ENCODE measurements at places on chromosomes 12 and 14.

DNA sequence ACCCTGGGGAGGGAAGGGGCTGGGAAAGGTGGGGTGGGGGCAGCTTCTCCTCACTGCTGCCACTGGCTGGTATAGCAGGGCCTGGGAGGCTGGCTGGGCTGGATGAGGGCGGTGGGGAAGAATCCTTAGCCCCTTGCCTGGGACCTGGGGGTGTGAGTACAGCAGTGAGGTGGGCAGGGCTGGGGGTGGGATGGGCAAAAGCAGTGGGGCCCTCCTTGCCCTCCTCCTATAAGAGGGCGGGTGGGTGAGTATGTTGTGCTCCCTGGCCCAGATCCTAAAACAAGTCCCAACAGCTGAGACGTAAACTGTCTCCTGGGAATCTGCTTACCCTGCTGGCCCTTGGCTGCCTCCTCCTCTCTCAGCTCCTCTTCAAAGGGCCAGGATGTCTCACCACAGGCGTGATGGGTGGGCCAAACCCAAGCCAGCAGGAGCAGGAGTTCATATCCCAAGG lies 2.2 kb downstream of the NCKAP5L start:
- no peak for DNase-seq

DNA sequence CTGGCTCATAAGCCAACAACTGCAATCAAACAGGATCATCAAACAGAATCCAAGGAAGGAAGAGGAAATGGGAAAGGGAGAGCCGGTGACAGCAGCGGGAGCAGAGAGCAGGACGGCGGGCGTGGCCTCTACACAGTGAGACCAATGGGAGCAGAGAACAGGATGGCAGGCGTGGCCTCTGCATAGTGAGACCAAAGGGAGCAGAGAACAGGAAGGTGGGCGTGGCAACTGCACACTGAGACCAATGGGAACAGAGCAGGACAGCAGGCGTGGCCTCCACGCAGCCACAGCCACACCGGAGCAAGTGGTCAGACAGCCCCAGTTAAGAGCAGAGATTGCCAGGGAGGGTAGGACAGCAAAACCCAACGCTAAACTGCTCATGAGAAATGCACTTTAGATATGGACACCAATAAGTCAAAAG lies 16.4 kb downstream of the LRCOL1 start:
- DNase-seq, result peak; percentile 75

- no peak for DNase-seq
Observed at GRCh38 chr12:103518899-103519298, 23.1 kb upstream of the C12orf42 start.

DNA sequence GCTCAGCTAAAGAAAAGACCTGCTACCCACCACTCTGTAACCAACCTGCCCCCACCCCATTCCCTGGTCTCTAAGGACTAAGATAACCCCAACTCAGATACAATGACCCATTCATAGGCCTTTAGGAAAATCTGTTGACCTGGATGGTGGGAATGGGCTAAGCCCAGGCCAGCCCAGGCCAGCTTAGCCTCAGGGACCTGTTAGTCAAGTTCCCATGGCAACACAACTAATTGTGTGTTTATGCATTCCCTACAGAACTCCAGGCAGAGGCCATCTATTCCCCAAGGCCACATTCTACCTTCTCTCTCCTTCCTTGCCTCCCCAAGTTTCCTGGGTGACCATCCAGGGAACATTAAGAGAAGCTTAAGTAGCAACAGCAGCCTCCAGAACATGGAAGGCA lies 16.1 kb upstream of the KRT8 start:
- no peak for DNase-seq

GRCh38 chr12:32418903-32419519 lies 19.7 kb downstream of the FGD4 start:
- no peak for DNase-seq

GRCh38 chr14:37977481-37977880 lies 230.2 kb upstream of the SSTR1 start:
- DNase-seq, result no peak

GRCh38 chr12:95663525-95663924 lies 112.2 kb upstream of the USP44 start:
- DNase-seq, result no peak

DNA sequence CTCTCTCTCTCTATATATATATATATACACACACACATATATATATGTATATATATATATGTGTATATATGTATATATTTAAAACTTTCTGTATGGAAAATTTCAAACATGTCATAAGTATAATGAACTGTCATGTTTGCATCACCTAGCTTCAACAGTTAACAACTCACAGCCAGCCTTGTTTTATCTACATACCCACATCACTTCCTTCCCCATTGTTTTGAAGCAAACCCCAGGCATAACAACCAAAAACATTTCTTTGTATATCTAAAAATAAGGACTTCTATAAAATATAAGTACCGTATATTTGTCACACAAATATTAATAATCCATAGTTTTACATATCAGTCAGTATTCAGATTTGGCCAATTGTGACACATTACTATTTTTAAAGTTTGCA lies 57.4 kb downstream of the PAPOLA start:
- no peak for DNase-seq

GRCh38 chr14:105487449-105487985 lies 831 bp downstream of the CRIP1 start:
- DNase-seq, result no peak

DNA sequence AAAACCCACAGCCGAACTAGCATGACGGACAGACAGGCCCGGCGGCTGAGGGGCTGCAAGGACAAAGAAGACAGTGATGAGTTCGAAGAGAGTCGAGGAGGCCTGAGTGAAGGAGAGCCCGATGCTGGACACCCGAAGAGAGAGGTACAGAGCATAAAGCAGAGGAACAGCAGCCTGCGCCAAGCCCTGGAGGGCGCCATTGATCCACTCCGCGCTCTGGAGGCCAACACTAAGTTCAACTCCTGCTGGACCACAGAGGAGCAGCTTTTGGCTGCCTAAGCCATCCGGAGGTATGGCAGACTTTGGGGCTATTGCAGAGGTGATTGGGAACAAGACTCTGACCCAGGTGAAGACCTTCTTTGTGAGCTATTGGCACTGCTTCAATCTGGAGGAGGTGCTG lies 7.8 kb upstream of the PLXNC1 start:
- DNase-seq, result no peak

- DNase-seq, result no peak
Observed at GRCh38 chr12:55683676-55684075, 24.0 kb downstream of the ITGA7 start.

GRCh38 chr12:121250359-121250758 lies 40.4 kb downstream of the P2RX4 start:
- DNase-seq, result no peak

- DNase-seq, result no peak
Observed at GRCh38 chr12:114431902-114432301, 26.0 kb upstream of the TBX5 start.

DNA sequence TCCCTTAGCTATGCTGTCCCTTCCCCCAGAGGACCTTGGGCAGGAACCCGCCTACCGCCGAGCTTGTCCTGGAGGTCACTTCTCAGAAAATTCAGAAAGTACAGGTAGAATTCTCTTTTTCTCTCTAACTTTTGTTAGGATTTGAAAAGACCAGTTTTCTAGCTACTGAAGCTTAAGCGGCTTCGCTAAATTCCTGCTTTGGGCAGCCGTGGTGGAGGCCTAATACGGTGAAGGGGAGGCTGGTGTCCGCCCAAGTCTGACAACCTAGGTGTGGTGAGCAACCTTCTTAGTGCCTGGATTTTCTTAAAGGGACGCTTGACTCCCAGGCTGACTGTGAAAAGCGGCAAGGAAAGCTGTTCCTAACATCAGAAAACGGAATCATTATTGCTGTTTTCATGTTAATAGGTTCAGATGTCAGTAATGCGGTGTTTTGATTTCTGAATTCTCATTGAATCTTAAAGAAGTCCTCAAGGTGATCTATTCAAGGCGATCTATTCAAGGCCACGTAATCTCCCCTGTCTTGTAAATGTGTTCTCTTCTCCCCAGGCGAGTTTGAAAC lies 835 bp downstream of the FGD4 start:
- no peak for DNase-seq

- DNase-seq, result no peak
Observed at GRCh38 chr12:68189821-68190242, 30.3 kb upstream of the IFNG start.

DNA sequence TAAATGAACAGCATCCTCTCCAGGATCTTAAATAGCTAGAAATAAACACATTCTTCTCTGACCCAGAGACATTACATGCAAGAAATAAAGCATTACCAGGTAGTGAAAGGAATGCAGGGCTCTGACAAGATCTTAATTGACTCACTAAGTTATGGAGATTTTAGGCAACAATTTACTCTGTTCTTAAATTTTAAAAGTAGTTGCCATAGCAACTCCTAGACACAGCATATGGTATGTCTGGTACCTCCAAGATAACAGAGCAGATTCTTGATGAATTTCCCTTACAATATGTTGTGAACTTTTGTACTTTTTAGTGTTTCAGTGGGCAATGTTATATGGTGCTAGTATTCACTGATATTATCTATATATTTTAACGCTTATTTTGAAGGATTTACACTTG lies 76.7 kb upstream of the G2E3 start:
- DNase-seq, result no peak

GRCh38 chr14:23009483-23009938 lies 432 bp downstream of the C14orf93 start:
- DNase-seq, result no peak

- no peak for DNase-seq
Observed at GRCh38 chr14:81525129-81525528, 8.5 kb downstream of the SEL1L start.

DNA sequence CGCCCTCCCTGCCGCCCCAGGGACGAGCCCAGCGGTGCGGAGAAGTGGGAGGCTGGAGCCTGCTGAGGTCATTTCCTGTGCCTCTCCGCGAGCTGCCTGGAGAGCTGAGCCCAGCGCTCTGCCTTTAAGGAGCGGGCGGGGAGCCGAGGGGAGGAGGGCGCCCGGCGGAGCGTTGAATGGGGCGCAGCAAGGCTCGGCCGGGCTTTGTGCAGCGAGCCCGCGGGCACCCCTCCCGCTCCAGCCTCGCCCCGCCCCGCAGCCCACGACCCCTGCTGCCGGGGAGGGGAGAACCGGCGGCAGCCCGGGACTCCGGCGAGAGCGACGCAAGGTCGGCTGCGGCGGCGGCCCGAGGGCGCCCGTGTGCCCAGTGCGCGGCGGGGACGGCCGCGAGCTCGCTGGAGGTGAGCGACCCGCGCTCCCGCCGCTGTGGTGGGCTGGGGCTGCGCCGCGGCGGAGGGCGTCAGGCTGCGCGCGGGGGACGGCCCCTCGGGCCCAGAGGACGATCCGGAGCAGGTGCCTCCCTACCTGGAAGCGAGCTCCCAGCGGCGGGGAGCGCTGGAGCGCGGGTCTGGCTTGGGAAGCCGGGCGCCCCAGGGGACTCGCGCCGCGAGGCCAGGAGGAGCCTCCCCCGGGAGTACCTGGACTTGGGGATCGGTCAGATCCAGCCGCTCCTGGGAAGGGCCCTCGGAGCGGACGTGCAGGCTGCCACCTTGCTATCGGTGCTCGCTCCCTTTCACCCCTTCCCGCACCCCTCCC lies at the start of gene PLEKHH1:
TSS of gene PLEKHH1 (plus strand) at position 293 of the 756 bp plus-strand sequence. CDS start 8,578 bp downstream, outside the sequence.
- DNase-seq, result peak; percentile 29

GRCh38 chr12:108888031-108888430 lies 8.1 kb downstream of the DAO start:
- no peak for DNase-seq

DNA sequence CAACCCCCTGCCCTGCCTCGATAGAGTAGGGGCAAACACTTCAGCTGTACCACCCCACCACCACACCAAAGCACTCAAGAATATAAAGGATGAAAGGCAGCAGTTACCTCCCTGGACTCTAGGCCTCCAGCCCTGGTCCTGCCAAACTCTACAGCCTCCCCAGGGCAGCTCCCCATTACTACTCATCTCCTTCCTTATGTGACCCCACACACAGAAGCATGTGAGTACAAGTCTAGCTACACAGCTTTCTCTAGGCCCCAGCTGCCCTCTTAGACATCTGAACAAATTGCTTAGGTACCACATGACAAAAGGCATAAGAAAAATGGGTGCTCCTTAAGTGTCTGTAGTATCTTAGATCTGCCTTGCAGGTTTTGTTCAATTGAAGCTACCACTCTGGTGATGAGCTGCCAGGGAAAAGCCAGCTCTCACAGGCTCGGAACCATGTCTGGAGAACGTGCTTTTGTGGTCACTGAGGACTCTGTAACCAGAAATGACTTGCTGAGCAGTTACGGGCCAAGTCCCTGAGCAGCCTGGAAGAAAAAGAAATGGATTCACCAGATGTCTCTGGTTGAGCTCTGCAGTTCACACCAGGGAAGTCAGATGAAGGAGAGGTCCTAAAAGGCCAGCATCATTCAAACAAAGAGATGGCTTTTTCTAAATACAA lies 32.8 kb downstream of the FMNL3 start:
- DNase-seq, result no peak

DNA sequence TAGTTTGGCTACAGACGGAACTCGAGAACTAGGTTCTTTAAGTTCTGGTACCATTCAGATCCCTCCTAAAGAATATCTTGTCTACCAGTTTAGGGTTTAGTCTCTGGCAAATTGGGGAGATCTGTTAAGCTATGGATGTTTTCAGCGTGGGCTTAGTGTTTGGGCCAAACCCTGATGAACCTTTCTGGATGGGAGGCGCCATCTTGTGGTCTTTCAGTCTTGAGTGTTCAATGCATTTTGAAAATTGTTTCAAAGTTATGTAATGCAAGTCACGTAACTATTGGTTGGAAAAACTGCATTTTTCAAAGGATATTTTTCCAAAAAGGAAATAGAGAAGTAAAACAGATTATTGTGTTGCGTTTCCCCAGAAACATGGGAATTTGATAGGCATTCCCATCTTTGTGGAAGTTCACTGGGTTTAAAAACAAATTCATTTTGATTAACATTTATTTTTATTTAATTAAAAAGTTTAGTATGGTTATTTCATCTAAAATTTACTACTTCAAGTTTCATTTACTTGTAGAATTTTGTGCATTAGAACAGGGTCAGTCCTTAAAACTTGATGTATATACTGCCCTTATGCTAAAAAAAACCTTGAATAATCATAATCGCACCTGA lies 169.0 kb downstream of the PRIMA1 start:
- peak; percentile 27 for DNase-seq

DNA sequence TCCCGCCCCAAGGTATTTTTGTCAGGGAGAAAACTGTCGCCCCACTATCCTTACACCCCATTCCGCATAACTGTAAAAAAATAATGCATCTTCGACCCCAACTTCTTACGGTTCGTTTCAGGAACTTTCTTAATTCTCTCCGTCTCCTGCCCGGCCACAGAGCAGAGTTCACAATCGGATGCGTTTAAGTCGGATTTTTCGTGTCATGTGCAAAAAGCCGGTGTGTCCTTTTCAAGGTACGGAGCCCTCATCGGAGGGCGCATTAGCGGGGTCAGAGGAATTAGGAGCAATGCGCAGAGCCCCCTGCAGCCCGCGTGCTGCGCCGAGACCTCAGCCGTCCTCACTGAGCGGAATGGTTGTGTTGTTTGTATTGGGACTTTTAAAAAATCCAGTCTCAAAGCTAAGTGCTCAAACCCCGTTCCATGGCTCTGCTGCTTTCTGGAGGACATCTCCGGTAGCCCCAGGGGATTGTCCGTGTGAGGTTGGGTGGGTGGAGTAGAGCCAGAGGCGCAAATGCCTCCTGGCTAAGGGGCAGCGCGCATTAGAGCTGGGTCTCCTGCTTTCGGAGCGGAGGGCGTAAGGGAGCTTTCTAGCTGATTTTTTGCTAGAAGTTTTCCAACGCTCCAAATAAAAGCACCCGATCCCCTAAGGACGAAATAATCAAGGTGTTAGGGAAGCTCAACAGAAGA lies 3.9 kb upstream of the GSC start:
- no peak for DNase-seq

Measured in fibroblast of the conjunctiva (primary cell).